ENCODE measurements at places on chromosomes 11 and 22. TPM values are rescaled to one million over a fixed set of nuclear protein-coding genes. Genes with fewer than 3 reads are reported as not detected.

Gene SPON1
- total RNA-seq = 28.2 TPM

Gene BRMS1
- 55.7 TPM for total RNA-seq

Gene MTFP1
- 28.1 TPM for total RNA-seq

DNA sequence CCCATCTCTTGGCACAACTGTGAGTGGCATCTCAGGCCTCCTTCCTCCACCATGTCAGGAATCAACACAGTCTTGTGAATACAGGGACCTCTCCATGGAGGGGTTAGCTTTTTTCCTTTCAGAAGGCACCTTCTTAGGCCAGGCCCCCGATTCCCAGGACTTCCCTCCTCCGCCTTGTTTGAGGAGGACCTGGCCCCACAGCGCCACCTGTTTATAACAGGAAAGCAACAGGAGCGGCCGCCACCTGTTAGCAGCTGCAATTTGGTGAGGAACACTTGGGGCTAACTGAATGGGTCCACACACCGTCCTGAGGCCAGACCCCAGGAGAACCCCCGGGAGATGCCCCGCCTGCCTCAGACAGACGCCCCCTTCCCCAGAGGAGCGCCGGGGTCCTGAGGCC lies 3.8 kb upstream of the PKP3 start:
- no peak overlapping the region for H3K27ac ChIP-seq
- H3K4me1 ChIP-seq = peaks cover 8% of the 10 kb centered on the region
- DNase-seq = no peak

DNA sequence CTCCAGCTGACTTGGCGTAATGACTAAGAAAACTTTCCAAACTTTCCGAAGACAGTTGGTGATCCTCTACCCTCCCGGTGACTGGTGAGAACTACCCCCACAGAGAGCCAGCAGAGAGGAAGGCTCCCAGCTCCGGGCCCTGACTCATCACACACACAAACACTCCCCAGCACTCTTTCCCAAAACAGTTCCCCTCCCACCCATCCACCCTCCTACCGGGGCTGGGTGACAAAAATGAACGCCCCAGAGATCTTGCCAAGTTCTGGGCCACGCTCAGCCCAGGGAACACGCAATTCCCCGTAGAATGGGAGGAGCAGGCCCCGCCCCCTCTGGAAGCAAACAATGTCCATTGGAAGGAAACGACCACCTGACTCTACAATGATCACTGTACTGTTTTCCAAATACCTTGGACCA lies 21.3 kb upstream of the JAM3 start:
- H3K27me3 ChIP-seq = no peaks in the 10 kb centered on the region
- H3K4me3 ChIP-seq = no peak overlapping the region
- H3K4me1 ChIP-seq = no peaks in the 10 kb centered on the region
- no peaks in the 10 kb centered on the region for H3K36me3 ChIP-seq
- no peak for DNase-seq

DNA sequence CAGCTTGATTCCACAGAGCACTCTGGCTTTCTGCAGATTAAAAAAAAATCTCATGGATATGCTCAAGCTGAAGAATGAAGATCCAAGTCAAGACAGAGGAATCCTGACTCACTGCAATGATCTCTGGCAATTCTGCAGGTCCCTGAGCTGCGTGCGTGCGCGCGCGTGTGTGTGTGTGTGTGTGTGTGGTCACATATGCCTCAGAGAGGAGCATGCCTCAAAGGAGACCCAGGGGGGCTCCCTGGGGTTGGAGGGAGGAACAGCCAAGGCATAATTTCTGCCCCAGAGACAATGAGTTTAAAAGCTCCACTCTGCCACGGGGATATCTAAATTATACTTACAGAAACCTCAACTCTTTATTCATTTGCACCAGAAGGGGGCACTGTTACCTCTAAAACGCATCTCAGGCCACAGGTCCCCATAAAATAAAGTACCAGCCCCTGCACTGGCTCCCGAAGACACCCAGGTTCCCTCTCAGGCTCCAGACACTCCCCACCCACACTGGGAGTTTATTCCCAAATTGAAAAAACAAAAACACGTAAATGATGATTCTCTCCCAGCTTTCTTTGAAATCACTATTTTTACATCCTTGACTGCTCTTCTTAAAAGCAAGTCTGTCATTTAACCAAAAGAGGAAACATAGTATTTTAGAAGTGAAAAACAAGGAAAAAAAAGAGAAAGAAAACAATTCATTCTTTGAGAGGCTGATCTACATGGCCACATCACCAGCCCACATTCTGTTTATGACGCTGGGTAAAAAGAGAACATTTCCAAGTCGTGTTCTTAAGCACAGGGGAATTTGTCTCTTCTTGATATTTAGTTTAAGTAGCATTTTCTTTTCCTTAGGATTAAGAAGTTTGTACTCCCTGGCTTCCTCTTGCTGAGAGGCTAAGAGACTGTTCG lies 401.0 kb downstream of the LARGE1 start:
- H3K4me3 ChIP-seq = no peak overlapping the region
- no peak overlapping the region for H3K27ac ChIP-seq
- H3K27me3 ChIP-seq = no peaks in the 10 kb centered on the region
- H3K36me3 ChIP-seq = no peaks in the 10 kb centered on the region
- peak; percentile 56 for DNase-seq

GRCh38 chr11:121557348-121557747 lies 104.6 kb upstream of the SORL1-AS1 start:
- no peak overlapping the region for H3K27ac ChIP-seq
- no peak overlapping the region for H3K4me3 ChIP-seq
- no peaks in the 10 kb centered on the region for H3K4me1 ChIP-seq

All from prostate gland (tissue), 2 donors.